ENCODE measurements at places on chromosomes 3 and 15.

- DNase-seq = no peak
Measured at GRCh38 chr3:134536781-134537180, 50.9 kb downstream of the CEP63 start.

DNA sequence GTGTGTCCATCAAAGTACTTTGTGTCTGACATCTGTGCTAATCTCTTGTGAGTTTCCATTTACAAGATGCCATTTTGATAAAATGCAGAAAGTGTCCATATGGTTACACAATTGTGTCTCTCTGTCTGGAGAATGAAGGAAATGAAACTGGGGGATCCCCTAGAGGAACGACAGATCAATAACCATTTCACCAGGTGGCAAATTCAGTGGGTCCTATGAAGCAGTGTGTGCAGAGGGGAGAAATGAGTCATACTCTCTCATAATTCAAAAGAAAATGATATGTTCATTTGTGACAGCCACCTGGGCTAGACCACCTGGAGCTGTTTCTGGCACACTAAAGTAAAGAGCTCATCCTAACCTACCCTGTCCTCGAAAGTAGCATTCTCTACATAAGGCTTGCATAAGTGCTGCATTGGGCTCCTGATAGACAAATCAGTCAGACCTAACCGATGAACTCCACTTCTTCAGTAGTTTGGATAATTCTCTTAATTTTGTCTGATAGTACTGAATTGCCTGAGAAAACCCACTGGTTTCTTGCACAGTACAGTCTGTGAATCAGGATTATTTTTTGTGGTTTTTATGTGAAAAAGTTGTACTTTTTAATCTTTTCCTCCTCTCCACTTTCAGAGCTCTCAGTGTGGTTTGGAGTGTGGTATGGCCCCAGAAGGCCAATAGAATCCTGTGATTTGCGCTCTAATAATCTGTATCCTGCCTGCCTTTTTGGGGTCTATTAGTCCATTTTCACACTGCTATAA, 10.3 kb upstream of the CD47 start:
- no peak for DNase-seq

GRCh38 chr3:166714206-166714605, 665.9 kb downstream of the ZBBX start:
- no peak for DNase-seq

DNA sequence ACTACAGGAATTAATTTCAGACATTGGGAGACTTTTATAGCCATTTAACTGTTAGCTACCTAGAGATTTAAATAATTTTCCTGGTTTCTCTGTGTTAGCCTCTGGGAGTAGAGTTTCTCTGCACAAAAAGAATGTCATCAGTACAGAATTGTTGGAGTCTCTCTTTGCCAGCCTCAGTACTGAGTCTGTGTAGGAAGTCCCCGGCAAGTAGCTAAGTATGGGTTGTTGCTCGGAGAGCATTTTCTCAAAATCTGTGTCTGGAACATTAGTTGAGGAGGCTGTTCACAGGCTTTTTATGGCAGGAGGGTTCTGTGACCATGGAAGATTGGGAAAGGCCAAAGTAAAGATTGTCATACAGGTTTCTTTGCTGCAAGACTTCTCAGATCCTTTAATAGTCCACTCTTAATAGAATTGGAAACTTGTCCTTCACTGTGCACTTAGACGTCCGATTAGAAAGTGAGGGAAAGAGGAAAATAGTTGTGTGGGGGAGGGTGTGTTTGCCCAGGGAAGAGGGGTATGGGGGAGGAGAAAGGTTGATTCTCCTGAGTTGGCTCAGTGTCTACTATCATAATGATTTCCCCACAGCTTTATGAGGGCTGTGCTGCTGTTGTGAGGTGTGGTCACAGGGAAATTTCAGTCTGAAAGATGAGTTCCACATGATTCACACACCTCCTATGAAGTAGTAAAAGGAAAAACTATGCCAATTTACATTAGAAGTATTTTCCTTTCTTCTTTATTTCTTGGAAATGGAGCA, 207.1 kb downstream of the PTPRG start:
- no peak for DNase-seq

GRCh38 chr3:101484805-101485620, 28.0 kb downstream of the SENP7 start:
- no peak for DNase-seq

DNA sequence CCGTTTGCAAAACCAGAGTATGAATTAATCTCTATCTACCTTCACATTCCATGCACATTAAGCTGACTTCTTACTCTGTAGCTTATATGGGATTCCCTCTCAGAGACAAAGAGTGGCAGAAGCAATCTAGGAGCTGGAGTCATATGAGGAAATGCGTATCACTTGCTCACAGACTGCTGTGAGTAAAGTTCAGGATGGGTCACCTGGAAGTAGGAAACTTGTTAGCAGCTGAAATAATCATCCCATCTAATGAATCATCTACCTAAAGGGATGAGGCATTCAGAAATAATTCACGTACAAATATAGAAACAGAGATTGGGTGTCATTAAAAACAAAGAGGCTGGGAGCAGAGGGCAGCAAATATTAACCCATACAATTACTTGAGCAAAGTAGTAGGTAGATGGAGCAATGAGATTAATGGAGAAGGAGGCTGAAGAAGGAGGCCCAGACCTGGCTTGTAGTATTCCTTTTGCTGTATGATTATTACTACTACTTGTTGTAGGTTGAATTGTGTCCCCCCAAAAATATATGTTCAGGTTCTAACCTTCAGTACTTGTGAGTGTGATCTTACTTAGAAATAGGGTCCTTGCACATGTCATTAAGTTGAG, 866.3 kb downstream of the ROBO2 start:
- no peak for DNase-seq

GRCh38 chr3:73999501-73999900, 374.8 kb upstream of the PDZRN3 start:
- DNase-seq = no peak

DNA sequence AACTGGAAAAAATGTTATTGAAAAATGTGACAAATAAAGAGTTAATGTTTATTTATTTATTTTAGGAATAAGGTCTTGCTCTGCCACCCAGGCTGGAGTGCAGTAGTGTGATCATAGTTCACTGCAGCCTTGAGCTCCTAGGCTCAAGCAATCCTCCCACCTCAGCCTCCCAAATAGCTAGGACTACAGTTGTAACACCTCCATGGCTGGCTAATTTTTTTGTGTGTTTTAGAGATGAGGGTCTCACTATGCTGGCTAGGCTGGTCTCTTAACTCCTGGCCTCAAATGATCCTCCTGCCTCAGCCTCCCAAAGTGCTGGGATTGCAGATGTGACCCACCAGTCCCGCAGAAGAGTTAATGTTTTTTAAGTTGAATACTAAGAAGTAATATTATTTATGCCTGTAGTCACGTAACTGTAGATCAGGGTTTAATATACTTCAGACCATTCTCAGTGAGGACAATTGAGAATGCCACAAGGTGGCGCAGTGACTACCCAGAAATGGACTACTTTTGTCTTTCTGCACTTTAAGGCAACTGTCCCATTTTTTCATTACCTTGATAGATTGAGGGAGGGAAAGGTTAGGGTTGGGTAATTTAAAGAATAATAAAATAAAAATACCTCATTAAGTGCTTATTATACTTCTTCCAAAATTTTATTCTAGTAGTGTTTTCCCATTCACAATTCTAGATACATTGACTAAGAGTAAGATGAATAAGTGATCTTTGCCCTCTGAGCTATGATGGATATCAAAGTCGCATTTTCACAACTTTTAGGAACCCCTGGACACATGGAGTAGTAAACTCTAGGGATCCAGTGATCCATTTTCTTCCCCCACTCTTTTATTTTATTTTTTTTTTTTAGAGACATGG, 6.0 kb downstream of the MUC13 start:
- DNase-seq = peak; percentile 18

- no peak for DNase-seq
Measured at GRCh38 chr15:81418891-81419290, 44.9 kb upstream of the TMC3 start.

DNA sequence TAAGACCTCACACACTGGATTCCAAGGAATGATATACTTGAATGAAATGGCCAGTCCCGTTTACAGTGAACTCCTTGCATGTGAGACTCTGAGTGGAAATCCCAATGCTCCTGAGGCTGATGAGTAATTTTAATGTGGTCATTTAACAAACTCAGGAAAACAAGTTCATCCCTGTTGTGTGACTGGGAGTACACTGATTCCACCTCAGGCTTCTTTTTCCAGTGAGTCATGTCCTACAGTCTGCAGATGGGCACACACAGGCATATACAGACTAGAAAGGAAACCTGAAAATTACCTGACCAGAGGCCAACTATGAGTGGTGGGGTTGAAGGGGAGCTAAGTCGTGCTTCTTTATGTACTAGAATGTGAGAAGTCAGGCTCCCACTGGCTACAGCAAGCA, 5.8 kb downstream of the SQOR start:
- no peak for DNase-seq

DNA sequence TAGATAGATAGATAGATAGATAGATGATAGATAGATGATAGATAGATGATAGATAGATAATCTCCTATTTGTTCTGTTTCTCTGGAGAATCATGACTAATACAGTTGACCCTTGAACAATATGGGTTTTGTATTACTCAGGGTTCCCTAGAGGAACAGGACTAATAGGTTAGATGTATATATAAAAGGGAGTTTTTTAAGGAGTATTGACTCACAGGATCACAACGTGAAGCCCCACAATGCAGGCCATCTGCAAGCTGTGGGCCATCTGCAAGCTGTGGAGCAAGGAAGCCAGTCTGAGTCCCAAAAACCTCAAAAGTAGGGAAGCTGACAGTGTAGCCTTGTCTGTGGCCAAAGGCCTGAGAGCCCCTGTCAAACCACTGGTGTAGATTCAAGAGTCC, 67.6 kb downstream of the PYDC2 start:
- no peak for DNase-seq

DNA sequence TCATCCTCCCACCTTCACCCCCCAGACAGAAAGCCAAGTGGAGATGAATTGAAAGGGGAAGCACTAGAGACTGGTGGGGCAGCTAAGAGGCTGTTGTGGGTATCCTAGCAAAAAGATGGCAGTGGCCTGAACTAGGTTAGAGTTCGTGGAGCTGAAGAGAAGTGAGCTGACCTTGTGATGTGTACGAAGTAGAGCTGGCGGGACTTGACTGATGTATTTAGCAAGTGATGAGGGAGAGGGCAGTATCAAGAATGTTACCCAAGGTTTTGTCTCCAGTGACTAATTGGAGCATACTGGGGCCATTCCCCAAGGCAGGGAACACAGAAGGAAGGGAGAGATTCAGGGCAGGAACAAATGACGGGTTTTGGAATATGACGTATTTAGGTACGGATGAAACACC, 50.0 kb upstream of the CP start:
- no peak for DNase-seq

DNA sequence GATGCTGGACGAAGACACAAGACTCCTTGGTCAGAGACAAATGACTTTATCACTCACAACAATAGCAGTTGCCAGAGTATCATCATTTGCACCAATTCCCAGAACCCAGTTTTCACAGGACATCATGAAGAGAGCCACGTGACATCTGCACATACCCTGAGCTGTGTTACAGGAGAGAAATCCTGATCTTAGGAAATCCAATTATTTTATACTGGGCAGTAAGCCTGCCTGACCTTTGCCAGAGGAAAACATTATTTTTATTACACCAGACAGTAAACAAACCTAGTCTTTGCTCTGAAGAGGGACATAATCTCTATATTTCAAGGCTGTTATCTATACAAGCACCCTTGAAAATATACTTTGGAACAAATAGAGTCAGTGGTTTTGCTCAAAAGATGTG, 77.4 kb downstream of the ZBBX start:
- DNase-seq = no peak

- no peak for DNase-seq
Measured at GRCh38 chr3:172154768-172155664, 115.6 kb downstream of the FNDC3B start.

DNA sequence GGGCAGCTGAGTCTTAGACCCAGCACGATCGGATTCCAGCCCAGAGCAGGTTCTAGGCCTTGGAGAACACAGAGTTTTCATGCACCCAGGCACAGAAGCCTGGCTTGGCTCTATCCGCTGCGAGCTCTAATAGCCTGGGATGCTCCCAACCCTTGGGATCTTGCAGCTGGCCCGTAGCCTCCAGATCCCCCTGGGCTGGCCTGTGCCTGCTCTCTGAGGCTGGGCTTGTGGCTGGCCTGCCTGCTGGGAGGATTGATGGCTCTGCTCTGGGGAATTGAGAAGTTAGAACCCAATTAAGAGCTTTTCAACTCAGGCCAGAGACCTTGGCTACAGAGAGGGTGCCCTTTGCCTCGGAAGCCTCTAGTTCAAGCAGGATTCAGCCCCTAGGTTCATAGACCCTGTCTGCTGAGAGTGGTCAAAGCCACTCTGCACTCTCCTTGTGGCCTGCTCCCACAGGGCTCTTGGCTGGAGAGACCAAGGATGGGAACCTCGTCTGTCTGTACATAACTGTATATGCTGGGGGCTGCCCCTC, 64.4 kb downstream of the MAGEF1 start:
- no peak for DNase-seq

DNA sequence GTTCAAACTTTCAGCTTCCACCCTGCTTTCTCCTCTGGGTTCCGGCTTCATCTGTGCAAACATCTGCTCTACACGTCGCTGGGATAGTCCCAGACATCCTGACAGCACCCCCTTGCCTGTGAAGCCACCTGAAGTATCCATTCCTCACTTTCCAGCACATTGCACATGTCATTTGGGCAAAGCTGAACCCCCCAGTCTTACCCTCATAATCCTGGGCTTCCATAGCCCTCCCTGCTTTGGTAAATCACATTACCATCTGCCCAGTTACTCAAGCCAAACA, 42.5 kb downstream of the STARD5 start:
- DNase-seq = no peak

- DNase-seq = no peak
Measured at GRCh38 chr3:144839991-144840390, 868.4 kb downstream of the DIPK2A start.

GRCh38 chr15:41797201-41797944, 23.1 kb downstream of the MAPKBP1 start:
- no peak for DNase-seq

DNA sequence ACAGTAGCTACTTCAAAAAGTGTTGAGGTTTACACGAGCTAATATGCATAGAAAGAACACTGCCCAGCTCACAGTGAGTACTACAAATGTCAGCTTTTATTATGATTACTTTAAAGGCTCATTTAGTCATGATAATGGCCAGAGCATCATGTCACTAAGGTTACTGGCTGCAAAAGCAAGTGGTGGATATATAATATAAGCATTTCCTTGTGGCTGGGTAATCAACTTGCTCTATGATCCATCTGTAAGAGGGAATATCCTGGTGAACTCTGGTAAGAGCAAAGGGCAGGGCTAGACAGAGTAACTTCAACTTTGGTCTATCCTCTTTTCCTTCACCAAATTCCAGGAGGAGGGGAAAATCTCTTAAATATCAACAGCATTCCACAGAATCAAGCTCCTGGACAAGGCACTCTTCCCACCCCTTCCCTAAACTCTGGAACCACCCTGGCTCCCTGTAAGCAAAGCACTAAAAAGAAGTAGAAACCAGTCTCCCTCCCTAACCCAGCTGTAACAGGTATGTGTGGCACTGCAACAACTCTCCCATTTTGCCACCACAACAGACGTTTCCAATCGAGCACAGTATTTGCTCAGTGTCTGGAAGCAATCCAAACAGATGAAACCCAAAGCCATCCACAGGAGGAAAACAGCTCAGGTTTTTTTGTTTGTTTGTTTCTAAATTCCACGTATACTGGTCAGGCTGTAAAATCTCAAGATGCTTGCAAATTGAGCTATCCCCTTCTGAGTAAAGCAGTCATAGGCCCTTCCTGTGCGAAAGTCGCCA, 13.4 kb downstream of the B4GALT4 start:
- no peak for DNase-seq
